ENCODE measurements at places on chromosomes 16 and 17.

DNA sequence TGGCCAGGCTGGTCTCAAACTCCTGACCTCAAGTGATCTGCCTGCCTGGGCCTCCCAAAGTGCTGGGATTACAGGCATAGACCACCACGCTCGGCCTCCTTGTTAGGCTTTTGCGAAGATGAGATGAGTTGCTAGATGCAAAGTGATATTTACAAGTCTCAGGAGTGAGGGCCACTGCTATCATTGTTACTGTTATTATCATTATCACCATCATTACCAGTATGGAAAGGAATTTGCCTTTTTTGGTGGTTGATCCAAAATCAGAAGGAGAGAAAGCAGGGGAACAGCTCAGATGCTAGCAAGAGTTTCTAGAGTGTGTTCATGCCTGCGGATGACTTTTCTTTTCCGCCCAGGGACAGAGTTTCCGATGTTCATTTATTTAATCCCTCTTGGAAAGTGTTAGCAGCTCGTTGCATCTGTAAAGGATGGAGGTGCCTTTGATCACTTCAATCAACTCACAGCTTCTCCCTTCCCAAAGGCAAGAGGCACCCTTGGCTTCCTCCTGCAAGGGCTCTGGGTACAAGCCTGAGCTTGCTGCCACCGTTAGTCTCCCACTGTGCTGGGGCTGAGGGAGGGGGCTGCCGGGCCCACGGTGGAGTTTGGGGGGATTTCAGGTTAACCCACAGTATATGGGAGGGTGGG, 21.6 kb downstream of the ITPRIPL2 start:
- DNase-seq = no peak

- DNase-seq = no peak
These were observed 22.5 kb upstream of the IRX6 start for GRCh38 chr16:55301385-55302008.

DNA sequence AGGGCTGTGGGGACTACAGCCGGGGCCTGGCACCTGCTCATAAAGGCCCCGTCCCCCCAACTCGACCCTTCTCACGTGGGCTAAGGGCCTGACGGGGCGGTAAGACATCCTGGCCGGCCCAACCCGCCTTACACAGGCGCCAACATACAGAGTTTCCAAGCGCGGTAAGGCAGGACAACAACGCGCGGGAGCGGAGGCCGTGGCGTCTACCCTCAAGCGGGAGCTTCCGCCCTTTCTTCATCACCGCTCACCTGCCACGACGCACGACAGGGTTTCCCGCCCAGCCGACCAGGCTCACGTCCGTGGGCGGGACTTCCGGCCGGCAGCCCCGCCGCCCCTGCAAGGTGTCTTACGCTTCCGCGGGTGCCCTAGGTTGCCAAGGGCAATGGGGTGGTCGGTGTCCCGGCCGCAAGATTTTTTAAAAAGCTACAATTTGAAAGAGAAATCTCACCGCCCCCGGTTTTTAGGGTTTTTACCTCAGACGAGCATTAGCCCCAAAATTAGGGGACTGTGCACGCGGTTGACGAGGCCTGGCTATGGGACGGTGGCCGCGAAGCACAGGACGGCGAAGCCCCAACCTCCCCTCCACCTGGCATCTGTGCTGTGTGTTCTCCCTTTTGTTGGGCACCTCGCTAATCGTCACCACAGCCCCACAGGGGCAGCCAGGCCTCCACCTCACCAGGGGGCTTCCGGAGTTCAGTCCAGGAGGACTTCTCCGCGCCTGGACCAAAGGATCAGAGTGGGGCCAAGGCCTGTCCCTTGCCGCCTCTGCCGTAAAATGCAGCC, at the start of gene TERB1:
Gene TERB1 (minus strand): TSS at position 265 of the 786 bp plus-strand sequence. CDS start 4,786 bp downstream, outside the sequence.
- DNase-seq = no peak

DNA sequence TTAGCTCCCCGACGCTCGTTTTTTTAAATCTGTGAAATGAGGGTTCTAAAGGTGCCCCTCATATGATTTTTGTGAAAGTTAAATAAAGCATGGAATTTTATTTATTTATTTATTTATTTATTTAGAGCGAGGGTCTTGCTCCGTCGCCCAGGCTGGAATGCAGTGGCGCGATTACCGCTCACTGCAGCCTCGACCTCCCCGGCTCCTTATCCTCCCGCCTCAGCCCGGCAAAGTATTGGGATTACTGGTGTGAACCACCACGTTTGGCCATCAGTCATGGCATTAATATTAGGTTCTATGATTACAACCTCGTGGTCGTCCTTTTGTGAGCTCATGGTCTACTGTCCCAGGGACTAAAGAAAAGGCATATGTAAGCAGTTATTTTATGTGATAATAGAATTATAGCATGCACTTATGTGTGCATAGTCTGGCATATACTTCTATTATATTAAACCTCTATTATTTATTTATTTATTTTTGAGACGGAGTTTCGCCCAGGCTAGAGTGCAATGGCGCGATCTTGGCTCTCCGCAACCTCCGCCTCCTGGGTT, 557 bp upstream of the LUC7L start:
- no peak for DNase-seq

- DNase-seq = no peak
These were observed 30.3 kb downstream of the ARHGAP23 start for GRCh38 chr17:38458521-38458920.

DNA sequence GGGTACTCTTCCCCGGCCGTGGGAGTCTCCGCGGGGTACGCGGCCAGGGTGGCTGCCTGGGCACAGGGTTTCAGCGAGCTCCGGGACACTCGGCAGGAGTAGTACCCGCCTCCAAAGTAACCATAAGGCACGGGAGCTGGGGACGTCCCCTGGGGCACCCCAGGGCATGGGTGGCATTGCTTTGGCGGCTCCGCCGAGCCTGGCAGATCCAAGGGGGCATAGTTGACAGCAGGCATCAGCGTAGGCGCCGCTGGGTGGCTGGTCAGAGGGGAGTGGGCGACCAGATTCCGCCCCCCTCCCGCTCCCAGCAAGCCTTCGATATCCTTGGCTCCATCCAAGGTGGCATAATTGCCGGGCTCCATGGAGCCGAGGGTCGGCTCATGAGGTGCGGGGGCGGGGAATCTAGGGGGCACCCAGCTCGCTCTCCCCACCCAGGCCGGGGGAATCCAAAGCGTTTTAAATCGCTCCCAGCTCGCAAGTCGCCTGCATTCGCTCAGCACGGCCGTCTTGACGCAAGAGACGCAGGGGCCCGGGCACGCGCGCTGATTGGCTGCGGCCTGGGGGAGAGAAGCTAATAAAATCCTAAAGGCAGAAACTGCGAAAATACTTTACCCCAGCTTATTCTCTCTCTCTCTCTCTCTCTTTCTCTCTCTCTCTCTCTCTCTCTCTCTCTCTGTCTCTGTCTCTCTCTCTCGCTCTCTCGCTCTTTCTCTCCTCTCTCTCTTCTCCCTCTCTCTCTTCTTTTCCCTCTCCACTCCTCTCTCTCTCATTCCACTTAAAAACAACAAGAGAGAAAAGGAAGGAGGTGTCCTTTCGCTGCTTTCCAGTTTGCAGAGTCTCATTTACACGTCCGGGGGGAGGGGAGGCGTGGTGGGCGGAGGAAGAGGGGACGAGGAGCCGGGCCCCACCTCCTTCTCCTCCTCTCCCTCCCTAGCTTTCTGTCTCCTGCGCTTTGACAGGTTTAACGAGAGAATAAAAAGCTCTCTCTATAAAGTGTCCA, at the start of gene HOXB13:
Gene HOXB13 (minus strand): TSS at position 519 of the 1,000 bp plus-strand sequence. CDS start 157 bp downstream, at position 362.
- DNase-seq = no peak

- DNase-seq = no peak
These were observed 19.5 kb upstream of the MED13 start for GRCh38 chr17:62084585-62084984.

- DNase-seq = no peak
These were observed 1028.5 kb downstream of the CDH8 start for GRCh38 chr16:61007694-61008093.

- no peak for DNase-seq
These were observed at the start of gene MPG for GRCh38 chr16:77807-78443. MPG (plus strand) TSS chr16:78225; CDS start chr16:78310, 85 bp downstream.

- DNase-seq = no peak
These were observed 18.2 kb downstream of the VMP1 start for GRCh38 chr17:59725691-59726090.

GRCh38 chr17:12727881-12728280, 61.4 kb upstream of the ARHGAP44 start:
- DNase-seq = no peak

DNA sequence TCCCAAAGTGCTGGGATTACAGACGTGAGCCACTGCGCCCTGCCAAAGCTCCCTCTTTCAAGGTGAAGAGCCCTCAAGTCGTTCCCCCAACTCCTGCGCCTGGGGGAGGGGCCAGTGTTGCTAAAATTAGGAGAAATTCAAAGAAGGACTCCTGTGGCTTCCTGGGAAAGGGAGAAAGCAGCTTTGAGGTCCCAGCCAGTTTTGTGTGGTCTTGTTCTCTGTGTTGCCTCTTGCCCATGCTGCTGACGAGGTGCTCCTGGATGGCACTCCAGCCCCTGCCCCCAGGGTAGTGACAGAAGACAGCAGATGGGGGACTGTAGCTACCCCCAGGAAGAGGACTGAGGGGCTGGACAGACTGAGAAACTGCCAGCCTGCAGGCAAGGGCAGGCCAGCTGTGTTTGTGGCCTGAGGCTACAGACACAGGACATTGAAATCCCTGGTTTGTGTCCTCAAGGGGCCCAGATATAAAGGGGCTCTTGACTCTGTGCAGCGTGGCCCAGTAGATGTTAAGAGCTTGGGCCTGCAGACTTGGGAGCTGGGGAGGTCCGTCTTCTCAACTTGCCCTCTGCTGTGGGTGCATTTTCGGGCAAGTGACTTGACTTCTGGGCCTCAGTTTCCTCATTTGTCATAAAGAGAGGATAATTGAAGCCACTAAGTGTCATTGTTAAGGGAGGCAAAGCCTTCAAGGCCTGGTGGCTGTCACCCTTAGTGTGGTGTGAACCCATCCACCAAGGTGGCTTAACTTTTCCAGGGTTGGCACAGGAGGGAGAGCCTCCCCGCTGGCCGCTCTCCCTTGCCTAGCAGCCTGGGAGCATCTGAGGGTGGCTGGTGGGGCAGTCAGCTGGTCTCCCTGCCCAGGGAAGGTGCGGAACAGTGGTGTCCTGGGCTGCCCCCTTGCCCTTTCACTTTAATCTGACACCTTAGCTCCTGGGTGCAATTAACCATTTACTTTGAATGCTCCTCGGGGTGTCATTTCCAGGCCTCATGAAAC, 4.1 kb downstream of the UBALD2 start:
- DNase-seq = no peak

DNA sequence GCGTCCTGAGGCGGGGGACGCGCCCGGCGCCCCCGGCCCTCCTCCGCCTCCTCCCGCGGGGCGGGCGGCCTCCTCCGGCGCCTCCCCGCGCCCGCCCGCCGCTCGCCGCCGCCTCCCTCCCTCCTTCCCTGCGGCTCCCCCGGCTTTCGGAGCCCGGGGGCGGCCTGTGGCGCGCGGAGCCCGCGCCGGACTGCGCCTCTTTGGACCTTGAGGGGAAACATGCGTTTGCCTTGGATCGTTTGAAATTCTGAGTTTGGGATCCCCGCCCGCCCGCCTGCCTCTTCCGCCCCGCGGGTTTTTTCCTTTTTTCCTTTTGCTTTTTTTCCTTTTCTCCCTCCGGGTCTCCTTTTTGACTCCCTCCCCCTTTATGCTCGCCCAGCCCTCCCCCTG, 390 bp downstream of the ZNRF1 start:
- no peak for DNase-seq

DNA sequence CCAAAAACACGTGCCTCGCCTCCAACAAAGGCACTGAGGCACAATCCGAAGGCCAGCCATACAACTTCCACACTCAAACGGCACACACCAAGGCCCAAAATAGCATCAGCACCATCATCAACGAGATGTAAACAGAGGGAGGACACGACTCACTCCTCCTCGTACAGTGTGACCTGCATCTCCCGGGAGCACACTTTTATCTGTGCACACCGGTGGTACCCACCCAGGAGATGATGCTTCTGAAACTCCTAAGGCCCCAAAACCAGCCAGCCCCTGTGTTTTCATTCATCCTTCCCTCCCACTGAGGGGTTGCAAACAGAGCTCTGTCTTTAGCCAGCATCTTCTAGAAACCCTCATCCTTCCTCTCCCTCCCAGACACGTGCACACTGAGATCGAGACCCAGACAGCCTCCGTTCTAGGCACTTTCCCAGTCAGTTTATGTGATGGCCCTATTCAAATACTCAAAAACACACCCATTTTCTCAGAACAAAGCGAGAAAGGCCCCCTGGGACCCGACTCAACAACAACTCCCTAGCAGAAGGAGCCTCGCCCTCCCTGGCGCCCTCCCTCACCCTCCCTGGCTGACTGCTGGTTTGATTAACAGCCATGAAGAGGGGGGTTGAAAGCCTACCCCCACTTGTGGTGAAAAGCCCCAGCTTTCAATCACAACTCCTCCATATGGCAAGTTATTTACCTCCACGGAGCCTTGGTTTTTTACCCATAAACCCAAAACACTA, 76.3 kb downstream of the GAS7 start:
- DNase-seq = no peak

DNA sequence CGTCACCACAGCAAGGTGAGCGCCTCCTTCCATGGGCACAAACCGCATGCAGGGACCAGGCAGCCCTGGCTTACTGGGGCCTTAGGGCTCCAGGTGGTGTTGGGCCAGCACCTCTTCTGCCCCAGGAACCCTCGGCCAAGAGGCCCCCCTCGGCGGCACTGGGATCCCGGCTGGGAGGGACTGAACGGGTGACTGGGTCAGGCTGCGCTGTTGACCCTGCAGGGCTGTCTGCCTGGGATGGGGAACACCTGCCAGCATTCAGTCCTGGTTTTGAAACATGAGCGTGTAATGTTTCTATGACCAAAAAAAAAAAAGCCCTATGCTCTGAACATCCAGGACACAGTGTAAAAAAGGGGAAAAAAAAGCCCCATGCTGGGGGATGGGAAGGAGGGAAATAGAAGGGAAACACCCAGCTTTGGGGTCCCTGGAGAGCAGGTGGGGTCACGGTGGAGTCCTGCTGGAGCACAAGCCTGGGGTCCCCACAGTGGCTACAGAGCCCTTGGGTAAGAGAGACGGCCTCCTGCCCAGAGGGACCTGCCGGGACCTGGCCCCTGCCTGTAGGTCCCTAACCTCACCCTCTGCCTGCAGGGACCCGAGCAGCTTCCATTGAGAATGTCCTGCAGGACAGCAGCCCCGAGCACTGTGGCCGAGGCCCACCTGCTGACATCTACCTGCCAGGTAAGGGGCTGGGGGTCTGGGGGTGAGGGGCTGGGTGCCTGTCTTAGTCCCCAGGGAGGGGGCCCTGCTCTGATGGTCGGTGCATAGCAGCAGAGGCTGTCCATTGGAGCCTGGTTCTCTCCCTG, 9.9 kb upstream of the NUDT16L1 start:
- no peak for DNase-seq

- DNase-seq = no peak
These were observed 105.7 kb downstream of the PITPNC1 start for GRCh38 chr17:67482764-67483163.

- DNase-seq = no peak
These were observed 15.3 kb downstream of the OSBPL7 start for GRCh38 chr17:47806026-47806912.
